Fibroblast of the aortic adventitia (primary cell): ENCODE measurements at places on chromosomes 13 and 19. TPM values are rescaled to one million over a fixed set of nuclear protein-coding genes. Genes with fewer than 3 reads are reported as not detected.

ICAM5 gene
- 1.2 and 4.4 TPM in 2 replicates for total RNA-seq

- DNase-seq, result no peak
Measured at GRCh38 chr19:1166872-1167573, 7.0 kb downstream of the SBNO2 start.

OR7D4 gene
- total RNA-seq, result not detected in 2 replicates

GRCh38 chr13:26200811-26201210 is 21.3 kb downstream of the RNF6 start:
- no peak for DNase-seq

MISP3 gene
- 0.72 TPM in 1 of 2 replicates, not detected in the other for total RNA-seq

DNA sequence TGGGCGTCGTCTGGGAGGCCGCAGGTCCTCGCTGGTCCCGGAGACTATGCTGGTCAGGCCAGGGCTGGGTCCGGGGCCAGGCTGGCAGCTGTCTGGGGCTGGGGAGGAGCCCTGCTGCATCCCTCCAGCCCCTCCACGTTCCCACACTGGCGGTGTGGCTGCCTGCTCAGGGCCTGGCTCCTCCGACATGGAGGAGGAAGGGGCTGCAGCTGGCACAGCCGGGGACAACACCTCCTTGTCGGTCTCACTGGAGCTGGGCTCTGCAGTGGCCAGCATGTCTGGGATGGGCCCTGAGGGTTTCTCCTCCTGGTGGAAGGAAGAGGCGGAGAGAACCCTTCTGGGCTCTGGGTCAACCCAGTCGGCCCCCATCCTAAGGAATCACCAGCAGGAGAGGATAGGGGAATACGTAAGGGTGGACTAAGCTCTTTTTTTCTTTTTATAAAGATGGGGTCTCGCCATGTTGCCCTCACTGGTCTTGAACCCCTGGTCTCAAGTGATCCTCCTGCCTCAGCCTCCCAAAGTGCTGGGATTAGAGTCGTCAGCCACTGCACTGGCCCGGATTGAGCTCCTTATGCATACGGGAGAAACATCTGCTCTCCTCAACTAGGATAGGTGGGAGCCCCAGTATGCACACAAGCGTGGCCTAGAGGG is 806 bp downstream of the ZNF414 start:
- DNase-seq, result no peak

MYO9B gene
- 58.9 and 103 TPM in 2 replicates for total RNA-seq

GRCh38 chr19:46076031-46076880 is 35.5 kb upstream of the IGFL4 start:
- no peak for DNase-seq

- DNase-seq, result no peak
Measured at GRCh38 chr19:47414469-47414868, 4.9 kb downstream of the MEIS3 start.

ZNF528 gene
- total RNA-seq, result 42.5 and 72.3 TPM in 2 replicates

GRCh38 chr19:17103177-17103576 is 27.6 kb downstream of the MYO9B start:
- DNase-seq, result peak; percentile 47

DNA sequence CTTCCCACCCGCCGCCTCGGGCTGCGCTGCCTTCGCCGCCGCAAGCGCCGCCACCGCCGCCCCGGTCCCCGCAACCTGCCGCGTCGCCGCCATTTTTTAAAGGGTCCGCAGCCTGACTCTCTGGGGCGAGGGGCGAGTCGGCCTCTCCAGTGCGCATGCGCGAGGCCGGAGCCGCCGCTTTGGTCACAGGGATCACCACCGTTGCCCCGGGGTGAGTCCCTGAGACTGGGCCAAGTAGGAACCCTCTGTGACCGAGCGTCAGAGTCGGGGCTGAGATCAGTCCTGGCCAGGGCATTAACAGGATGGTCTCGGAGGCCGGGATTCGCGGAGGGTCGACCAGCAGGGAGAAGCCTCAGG is 42.6 kb downstream of the ZNF146 start:
- DNase-seq, result no peak

- peak; percentile 74 for DNase-seq
Measured at GRCh38 chr19:18450931-18451836, 13.3 kb upstream of the ISYNA1 start.

DNA sequence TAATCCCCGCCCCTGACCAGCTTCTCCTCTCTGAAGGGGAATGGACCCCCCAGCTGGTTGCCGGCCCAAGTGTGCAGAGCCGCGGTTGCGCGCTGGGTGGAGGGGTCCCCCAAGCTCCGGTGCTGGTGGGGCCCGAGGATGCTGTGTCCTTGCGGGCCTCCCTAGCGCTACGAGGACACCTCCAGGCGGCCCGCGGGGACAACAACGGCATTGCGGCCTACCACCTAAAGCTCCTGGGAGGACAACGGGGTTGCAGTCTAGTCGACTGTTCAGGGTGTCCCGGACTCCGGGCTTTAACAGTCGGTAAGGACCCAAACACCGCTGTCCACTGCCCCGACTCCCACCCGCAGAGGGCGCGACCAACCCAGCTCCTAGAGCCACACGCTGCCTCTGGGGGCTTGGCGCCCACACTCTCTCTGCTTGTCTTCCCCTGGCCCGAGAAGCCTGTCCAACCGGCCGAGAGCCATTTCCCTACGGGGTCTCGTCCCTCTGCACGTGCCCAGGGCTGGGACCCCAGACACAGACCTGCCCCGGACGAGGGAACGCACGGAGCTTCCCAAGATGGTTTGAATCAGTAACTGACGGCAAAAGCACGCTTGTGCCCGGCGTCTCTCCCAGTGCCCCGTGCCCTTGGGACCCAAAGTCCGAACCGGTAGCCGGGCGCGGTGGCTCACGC is 927 bp upstream of the SDHAF1 start:
- no peak for DNase-seq

ZNF627 gene
- 11.7 and 17.3 TPM in 2 replicates for total RNA-seq

ZNF726 gene
- total RNA-seq, result 0.33 and 3.2 TPM in 2 replicates

DNA sequence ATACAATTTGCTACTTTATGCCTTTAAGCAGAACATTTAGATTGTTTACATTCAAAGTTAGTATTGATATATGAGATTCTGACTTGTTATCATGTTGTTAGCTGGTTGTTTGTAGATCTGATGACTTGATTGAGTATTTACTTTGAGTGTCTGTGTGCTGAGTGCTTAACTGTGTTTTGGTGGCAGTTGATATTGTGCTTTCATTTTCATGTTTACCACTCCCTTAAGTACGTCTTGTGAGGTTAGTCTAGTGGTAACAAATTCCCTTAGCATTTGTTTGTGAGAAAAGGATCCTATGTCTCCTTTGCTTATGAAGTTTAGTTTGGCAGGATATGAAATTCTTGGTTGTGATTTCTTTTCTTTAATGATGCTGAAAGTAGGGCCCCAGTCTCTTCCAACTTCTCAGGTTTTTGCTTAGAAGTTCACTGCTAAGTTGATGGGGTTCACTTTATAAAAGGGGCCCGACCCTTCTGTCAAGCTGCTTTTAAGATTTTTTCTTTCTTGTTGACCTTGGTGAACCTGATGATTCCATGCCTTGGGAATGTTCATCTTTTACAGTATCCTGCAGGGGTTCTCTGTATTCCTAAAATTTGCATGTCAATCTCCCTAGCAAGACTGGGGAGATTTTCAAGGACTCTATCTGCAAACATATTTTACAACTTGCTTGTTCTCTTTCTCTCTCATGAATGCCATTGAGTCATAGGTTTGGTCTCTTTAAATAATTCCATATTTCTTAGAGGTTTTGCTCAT is 1095.4 kb upstream of the PCDH20 start:
- no peak for DNase-seq

CYP2A7 gene
- total RNA-seq, result not detected in 2 replicates

GRCh38 chr13:41434831-41435520 is 22.4 kb upstream of the RGCC start:
- no peak for DNase-seq

- peak; percentile 50 for DNase-seq
Measured at GRCh38 chr19:48271531-48272151, 1.8 kb downstream of the ZNF114 start.

DNA sequence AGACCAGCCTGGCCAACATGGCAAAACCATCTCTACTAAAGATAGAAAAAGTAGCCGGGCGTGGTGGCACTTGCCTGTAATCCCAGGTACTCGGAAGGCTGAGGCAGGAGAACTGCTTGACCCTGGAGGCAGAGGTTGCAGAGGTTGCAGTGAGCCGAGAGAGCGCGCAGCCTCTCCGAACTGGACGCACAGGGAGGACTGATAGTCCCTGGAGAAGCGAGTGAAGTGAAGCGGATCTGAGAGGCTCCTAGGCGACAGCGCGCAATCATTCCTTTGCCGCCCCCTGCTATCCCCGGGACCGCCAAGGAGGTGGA is 233 bp downstream of the ZNF561 start:
- no peak for DNase-seq

ALKBH6 gene
- 14.2 and 15.5 TPM in 2 replicates for total RNA-seq

U2AF2 gene
- 69.5 and 71.4 TPM in 2 replicates for total RNA-seq
